M059J (cell line): ENCODE measurements at places on chromosomes 5 and 9.

- no peak for DNase-seq
Observed at GRCh38 chr5:123035360-123035917, 1.1 kb downstream of the PPIC start.

DNA sequence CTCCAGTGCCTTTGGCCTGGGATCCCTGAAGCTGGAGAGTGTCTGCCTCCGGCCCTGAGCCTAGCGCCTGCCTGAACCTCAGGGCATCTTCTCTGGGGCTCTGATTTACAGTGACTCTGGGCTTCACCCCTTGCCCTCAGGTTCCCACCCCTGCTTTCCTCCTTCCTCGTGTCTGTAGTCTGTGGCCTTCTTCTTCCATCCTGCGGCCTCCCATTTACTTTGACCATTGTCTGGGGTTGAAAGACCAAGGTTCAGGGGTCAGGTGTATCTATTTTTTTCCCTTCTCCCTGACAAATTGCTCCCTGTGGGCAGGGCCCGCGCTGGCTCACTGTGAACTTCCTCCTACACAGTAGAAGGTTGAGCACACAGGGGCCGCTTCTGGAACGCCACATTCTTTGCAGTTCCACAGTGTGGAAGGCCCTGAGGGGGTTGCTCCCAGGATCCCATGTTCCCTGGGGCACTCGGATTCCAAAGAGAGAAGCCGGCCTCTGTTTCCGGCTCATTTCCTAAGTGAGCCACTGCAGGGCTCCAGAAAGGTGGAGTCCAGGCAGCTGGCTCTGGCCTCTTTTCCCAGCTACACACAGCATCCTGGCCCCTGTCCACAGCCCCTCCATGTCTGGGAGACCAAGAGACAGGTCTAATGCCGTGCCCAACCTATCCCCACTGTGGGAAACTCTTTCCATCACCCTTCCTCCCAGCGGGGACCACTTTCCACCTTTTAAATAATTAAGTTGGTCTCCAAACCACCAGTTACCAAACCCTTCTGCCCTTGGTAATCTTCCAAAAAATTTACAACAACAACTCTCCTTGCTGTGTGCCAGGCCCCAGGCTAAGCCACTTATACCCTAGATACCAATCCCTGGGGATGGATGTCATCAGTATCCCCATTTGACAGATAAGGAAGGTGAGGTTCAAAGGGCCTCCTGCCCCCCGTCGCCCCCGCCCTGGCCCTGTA is 140.3 kb upstream of the IER5L start:
- peak; percentile 79 for DNase-seq

DNA sequence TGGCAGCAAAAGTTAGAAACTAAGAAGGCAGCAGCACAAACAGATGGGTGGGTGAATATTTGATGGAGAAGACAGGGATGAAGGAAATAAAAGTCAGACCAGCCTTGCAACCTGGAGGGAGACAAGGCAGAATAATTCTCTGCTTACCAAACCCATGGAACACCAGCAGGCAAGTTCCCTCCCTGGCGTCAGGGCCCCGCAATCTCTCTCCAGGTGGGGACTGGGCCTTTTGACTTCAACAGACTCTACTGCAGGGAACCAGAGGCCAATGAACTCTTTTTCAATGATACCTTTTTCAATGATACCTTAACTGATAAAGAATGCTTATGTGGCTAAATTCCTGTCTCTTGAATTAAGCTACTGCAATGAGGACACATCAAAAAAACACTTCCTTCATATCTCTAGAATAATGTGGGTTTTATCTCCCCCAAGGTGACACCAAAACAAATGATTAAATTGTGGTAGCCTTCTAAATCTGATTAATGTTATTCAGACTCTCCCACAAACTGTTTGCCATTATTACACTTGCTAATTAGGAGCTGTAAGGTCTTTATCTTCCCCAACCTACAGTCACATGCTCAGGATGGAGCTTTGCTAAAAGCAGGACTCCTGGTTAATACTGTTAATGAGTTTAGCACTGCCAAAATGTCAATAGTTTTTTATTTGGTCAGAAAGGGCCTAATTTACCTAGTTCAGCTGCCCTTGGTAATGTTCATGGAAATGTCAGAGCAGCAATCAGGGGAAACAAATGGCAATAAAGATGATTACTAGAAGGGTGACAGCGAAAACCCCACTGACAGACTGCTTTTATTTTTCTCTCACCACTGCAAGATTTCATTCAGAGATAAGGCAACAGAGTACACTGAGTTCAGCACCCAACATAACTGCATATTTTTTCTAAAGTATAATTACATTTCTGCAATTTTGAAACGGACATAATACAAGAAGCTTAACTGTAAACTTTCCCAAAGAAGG is 165.5 kb downstream of the TSSK1B start:
- DNase-seq, result no peak

- DNase-seq, result peak; percentile 47
Observed at GRCh38 chr5:177368869-177369644, 11.3 kb downstream of the RGS14 start.

GRCh38 chr5:113572716-113573115 is 59.2 kb downstream of the YTHDC2 start:
- DNase-seq, result no peak

DNA sequence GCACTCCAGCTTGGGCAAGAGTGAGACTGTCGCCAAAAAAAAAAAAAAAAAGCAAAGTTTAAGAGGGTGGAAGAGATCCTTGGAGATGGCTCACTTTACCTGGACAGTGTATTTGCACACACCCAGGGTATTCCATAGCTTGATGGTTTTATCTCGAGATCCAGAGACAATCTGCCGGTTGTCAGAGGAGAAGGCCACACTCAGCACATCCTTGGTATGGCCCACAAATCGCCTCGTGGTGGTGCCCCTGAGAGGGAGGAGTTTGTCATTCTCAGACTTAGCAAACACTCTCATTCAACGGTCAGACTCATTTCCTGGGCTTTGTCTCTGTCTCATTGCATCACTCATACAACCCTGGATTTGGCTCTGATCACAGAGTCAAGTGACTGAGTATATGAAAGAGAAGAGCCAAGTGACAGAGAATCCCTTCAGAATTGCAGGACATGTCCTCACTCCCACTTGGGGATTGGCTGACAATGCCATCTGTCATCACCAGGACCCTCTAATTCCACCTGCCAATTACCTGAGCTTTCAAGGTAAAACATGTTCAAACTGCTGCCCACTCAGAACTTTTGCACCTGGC is 2.2 kb downstream of the RACK1 start:
- DNase-seq, result peak; percentile 71

DNA sequence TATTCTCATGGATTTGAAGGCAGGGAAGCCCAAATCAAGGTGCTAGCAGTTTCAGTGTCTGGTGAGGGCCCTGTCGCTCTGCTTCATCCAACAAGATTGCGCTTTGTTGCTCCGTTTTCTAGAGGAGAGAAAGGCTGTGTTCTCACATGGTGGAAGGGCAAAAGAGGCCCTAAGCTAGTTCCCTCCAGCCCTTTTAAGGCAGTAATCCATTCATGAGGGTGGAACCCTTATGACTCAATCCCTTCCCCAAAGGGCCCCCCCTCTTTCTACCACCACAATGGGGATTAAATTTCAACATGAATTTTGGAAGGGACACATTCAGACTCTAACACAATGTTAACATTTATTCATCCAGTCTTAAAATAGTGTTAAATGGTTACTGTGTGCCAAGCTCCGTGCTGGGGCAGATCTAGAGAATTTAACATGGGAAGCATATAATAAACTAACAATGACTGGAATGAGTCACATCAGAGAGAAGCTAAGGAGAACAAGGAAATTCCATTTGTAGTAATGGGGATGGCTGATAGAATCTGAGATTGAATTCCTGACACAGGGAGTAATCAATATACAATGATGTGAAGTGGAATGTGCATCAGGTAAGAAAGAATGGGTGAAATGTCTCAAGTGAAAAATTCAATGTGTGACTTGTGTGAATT is 382.8 kb upstream of the ZNF608 start:
- DNase-seq, result peak; percentile 31

DNA sequence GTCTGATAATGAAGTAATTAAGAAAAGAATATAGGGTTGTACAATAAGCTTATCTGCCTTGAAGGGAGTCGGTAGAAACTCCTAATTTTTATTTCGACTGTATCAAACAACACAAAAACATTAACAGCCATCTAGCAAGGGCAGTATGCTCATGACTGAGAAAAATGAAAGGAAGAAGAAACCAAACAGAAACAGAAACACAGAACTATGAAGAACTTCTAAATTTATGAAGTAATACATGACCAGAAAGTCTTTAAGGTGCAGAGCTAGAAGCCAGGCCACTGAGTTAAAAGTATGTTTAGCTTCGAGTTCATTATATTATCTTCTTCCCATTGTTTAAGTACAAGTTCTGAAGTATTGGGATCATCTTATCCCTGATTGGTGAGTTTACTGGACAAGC is 367.3 kb upstream of the C9orf72 start:
- no peak for DNase-seq

DNA sequence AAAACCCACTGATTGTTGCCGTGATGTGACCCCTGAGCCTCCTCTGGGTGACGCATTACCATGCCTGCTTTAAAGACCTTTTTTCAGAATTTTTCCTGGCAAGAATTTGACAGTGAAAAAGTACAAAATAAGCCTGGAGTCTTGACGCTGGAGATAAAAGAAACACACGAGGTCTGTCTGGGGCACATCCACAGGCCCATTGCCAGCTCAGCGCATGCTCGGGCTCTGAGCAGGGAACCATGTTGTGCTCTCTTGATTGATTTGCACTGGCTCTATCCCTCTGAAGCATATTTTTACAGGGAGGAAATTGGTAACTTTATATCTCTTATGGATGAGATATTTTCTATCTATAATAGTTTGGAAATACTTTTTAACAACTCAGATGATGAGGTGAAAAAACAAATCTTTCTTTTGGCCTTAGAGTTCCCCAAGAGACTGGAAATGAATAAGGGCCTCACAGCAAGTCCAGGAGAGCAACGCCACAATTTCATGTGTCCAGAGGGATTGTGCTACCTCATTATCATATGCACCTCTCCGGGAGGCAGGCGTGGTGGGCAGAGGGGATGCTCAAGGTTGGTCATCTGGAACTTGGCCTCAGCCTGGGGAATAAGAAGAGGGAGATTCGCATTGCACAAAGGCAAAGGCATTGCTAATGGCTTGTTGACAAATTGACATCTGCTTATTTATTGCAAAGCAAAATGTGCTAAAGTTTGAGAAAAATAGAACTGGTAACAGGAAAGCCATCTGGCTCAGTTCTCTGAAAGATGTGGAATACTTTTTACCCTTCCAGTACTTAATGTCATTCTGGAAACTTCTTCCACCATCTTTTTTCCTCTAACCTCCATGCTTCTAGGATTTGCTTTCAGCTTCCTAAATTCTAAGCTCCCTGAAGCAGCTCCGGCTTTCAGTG is 183.8 kb downstream of the PJA2 start:
- DNase-seq, result no peak

DNA sequence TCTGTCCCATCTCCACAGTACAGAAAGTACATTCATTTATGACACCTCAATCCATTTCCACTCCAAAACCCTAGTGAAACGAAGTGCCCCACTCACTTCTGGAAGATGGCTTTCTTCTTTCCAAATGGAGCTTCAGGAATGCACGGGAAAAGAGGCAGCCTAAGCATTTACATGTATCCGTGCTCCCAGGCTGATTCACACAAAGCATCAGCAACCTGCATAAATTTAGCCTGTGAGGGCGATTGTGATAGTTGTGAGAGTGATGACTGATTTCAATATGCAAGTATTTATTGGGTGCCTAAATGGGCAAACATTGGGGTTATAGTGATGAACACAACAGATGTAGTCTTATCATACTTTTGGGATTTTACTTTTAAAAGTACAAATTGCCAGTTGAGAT is 86.6 kb downstream of the PLPPR1 start:
- no peak for DNase-seq

- DNase-seq, result no peak
Observed at GRCh38 chr5:1190837-1191239, 10.6 kb upstream of the SLC6A19 start.

DNA sequence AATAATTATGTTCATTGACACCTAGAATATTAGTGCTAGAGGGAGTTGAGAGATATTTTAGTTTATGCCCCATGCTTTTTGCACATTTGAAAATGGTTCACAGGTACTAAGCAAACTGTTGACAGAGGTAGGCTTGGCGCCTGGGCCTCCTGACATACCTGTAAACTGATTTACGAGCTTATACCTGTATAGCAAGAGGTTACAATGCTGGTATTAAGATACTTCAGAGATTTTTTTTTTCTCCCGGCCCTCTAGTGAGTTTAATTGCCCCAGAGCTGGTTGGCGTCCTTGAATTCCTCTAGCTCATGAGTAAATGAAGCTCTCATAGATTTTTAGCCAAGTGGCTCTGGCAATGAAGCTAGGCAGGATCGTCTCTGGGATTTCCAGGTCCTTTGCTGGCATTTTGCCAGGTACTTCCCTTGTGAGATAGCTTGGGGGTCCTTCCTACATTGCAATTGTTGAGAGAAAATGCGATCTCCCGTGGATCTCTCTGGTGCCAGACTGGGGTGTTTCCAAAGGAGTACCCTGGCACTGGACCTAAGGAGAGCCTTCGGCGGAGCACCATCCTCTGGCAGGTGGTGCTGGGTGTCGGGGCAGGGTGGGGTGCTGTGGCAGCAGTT is 9.0 kb downstream of the SLC36A1 start:
- DNase-seq, result no peak

- DNase-seq, result no peak
Observed at GRCh38 chr9:75054368-75055001, 26.4 kb upstream of the CARNMT1 start.

DNA sequence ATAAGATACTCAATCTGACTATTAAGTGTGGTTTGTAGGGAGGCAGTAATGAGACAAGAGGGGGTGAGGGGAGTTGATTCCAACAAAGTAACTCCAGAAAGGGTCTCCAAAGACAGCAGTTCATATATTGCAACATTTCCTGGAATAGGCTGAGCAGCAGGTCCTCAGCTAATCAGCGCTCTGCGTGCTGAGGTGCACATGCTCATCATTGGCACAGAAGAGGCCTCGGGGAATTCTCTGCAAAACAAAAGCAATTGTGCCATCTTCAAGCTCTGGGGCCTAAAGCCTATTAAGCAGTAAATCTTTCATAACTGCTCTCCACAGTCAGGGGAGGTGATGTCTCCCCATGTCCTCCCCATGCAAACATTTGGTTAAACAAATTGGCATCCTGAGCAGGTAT is 357.3 kb downstream of the SPOCK1 start:
- DNase-seq, result peak; percentile 52

DNA sequence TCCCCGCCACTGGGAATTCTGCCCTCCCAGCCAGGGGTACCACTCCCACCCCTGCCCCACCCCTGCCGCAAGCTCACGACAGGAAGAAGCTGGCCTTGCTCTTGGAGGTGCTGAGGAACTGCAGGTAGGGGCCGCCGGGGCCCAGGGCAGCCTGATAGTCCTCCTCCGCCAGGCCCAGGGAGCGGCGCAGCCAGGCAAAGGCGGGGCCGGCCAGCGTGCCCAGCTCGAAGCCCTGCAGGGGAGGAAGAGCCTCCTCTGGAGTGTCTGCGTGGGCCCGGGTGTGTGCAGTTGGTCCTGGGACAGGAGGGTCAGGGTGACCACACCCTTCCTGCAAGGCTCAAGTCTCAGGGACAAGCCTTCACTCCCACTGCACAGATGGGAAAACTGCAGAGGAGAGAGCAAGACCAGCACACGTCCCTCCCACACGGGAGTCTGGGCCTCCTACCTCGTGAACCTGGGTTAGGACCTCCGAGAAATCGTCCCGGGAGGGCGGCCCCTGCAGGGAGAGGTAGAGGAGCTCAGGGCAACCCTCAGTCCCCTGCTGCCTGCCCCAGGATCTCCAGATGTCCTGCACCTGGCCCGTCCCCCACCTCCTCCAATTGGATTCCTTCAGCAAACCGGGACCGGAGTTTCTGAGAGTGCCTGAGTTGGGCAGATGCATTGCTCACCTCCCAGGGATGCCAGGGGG is 2.4 kb downstream of the PIP5KL1 start:
- no peak for DNase-seq
